ENCODE measurements at places on chromosomes 6 and 20.

GRCh38 chr6:92538926-92539325, 880.4 kb downstream of the EPHA7 start:
- no peak for DNase-seq

DNA sequence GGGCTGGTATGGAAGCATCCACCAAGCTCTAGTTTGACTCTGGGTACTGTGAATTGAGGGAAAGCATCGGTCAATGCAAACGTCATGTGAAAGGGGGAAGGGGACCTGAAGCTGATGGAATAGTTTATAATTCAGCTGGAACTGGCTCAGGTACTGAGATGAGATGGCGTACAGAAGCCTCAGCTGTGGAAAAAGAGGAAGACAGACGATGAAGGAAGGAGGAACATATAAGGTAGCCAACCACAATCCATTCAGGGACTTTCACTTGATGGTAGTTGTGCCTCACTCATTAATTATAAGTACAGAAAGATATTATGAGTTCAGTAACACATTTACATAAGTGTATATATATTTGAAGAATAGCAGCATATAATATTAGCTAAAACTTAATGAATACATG, 2.7 kb downstream of the CALHM5 start:
- DNase-seq: no peak

- DNase-seq: no peak
Observed at GRCh38 chr6:134802426-134803058, 147.4 kb downstream of the ALDH8A1 start.

GRCh38 chr6:141551318-141551717, 581.4 kb upstream of the GJE1 start:
- no peak for DNase-seq

DNA sequence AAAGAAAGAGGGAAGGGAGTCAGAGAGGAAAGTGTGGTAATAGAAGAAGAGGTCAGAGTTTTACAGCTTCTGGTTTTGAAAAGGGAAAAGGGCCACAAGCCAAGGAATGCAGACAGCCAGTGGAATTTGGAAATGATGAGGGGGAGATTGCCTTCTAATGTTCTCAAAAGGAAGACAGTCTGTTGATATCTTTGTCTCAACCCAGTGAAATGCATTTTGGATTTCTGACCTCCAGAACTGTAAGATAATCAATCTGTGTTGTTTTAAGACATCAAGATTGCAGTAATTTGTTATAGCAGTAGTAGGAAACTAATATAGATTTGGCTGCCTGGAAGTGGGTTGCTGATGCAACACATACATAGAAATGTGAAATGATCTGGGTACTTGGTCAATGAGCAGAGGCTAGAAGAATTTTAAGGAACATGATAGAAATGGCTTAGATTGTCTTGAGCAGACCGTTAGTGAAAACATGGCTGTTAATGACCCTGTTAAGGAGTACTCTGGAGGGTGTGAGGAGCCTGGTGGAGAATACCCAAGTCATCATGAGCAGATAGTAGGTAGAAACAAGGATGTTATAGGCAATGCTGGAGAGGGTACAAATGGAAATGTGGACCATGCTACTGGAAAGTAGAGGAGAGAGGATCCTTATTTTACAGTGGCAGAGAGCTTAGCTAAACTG, 255.8 kb upstream of the RAB32 start:
- no peak for DNase-seq

DNA sequence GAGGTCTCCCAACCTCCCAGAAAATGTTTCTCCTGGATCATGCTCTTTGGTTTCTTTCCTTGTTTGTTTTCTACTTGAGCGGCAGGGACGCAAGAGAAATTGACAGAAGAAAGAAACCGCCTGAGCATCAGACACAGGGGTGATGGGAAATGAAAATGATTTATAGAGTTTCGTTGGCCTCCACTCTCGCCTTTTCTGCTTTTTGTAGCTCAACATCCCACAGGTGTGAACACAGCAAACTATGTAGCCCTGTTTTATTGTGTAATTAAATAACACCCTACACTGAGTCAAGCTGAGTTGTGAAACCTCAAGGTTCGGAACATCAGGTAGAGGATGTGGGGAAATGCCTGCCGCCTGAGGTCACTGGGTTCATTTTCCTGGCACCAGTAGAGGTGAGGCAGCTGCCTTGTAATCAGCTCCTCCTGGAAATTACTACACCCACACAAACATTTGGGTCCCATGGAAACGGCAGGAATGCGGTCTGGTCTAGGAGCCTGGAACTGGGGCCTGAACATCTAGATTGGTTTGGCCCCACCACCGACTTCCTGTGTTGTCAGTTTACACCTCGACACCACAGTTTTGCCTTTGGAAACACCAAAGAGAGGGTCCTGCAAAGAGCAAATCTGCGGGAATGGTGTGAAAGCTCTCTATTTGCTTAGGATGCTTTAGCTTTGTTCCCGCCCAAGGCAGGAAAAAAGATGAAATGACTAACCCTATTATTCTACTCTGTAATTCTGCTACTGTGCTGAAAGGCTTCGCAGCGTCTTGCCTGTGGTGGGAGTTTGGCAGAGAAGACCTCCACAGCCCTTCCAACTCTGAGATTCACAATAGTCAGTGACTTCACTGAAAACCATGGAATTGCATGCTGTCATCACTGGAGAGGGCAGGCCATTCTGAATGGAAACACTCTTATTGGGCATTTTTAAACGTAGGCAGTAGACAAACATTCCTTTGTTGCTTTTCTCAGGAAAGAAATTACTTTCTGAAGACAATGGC, 53.0 kb downstream of the ADAT2 start:
- DNase-seq: no peak

DNA sequence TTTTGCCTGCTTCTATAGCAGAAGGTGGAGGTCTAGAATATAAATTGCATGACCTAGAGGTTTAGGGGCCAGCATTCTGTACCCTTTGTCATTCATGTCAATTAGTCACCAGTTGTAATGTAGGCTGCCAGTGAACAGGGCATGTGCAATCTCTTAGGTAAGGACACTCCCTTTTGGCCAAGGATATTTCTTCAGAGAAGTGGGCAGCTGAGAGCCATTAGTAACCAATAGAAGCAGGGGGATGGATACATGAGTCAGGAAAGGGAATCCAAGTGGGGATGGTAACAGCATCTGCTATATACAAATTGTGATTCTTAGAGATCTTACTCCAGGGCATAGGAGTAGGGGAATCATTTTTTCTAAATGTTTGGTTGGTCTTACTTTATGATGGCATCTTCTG, 494.2 kb upstream of the JAG1 start:
- no peak for DNase-seq

Data from stimulated activated CD4-positive, alpha-beta T cell treated with anti-CD3 and anti-CD28 coated beads, Interleukin-15, amount 100 ng/mL, for 1 hour (primary cell).